ENCODE measurements at places on chromosomes 3 and 15.

- DNase-seq: no peak
Observed at GRCh38 chr15:77014132-77015081, 19.5 kb downstream of the PSTPIP1 start.

DNA sequence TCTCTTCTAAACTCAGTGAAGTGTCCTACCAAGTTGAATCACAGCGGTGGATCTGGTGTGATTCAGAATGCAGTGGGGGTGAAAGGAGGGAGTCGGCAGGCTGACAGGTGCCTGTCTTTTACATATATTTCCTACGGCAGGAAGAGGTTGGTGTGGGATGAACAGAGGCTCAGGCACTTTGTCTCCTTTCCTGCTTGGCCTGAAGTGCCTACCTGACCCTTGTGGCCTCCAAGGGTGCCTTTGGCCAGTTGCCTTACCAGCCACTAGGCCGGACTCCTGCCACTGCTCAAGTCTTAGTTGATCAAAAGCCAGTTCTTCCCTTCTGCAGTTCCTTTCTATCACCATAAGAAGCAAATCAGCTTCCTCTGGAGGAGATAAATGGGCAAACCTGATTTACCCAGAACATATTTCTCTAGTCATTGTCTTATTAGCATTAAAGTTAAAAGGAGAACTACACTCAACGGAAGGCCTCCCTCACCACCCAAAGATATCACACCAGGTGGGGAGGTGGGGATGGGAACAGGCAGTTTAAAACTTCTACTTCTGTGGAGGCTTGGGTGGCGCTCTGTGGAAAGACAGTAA, 52.1 kb downstream of the CRTC3 start:
- DNase-seq: no peak

DNA sequence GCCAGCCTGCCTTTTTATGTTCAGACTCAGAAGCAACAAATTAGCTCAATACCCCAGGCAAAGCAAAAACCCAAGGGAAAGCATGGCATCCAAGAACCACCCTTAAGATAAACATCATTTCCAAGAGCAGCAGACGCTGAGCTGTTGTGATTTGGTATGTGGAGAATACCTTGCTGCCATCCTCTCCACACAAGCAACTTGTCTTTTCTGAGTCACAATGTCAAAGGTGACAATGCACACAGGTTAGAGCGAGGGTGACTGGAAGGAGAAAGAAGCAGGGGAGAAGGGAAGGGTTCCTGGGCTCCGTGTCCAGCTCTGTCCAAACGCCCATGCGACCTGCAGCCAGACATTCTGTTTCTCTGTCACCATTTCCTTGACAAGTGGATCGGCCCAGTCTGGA, 6.0 kb downstream of the PCSK6 start:
- DNase-seq: no peak

- no peak for DNase-seq
Observed at GRCh38 chr3:24529210-24529609, 34.6 kb upstream of the THRB start.
